Mesenchymal stem cell (in vitro differentiated cells and primary cell): ENCODE measurements at places on chromosomes 5 and 9.

- DNase-seq, result peak; percentile 32
- no peaks in the 10 kb centered on the region for H3K36me3 ChIP-seq
- H3K27me3 ChIP-seq, result peaks cover 7% of the 10 kb centered on the region
- H3K4me1 ChIP-seq, result peaks cover 8% of the 10 kb centered on the region
These were observed 174.2 kb upstream of the TBC1D2 start for GRCh38 chr9:98429613-98430012.

DNA sequence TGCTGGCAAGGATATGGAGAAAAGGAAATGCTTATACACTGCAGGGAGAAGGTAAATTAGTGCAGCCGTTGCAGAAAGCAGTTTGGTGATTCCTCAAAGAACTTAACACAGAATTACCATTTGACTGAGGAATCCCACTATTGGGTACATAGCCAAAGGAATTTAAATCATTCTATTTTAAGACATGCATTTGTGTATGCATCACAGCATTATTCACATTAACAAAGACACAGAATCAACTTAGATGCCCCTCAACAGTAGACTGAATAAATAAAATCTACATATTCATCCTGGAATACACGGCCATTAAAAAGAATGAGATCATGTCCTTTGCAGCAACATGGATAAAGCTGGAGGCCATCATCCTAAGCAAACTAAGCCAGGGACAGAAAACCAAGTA lies 510.1 kb upstream of the CDH9 start:
- no peaks in the 10 kb centered on the region for H3K36me3 ChIP-seq
- no peak for DNase-seq
- H3K27me3 ChIP-seq, result no peaks in the 10 kb centered on the region
- no peaks in the 10 kb centered on the region for H3K4me1 ChIP-seq
- no peak overlapping the region for H3K4me3 ChIP-seq
- no peak overlapping the region for H3K27ac ChIP-seq

- H3K27ac ChIP-seq, result no peak overlapping the region
- no peaks in the 10 kb centered on the region for H3K36me3 ChIP-seq
- H3K4me1 ChIP-seq, result peaks cover 11% of the 10 kb centered on the region
- peaks cover 7% of the 10 kb centered on the region for H3K27me3 ChIP-seq
- no peak overlapping the region for H3K4me3 ChIP-seq
These were observed 51.3 kb upstream of the RNF130 start for GRCh38 chr5:180122875-180123274.

GRCh38 chr9:100759215-100759614 lies 181.3 kb downstream of the CAVIN4 start:
- H3K27me3 ChIP-seq, result no peaks in the 10 kb centered on the region
- no peak for DNase-seq
- no peaks in the 10 kb centered on the region for H3K36me3 ChIP-seq

DNA sequence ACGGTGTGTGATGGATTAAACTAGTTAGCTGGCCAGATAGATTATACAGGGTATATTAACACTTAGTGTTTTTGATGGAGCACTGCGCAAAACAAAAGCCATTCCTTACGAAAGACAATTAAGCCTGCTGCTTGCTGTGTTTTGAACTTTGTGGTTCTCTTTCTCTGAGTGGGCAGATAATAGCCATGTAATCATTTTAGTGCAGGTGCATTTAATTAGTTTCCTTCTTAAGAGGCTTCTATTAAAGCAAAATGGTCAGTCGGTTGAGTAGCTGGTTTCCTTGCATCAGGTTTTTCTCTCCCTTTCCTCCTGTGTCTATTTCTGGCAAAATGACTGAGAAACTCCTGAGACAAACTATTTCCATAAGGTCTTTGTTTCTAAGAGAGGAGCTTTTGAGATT lies 512.5 kb downstream of the DMAC1 start:
- no peak overlapping the region for H3K27ac ChIP-seq
- DNase-seq, result no peak
- no peak overlapping the region for H3K4me3 ChIP-seq
- no peaks in the 10 kb centered on the region for H3K4me1 ChIP-seq

GRCh38 chr5:14153071-14153864 lies 10.1 kb downstream of the TRIO start:
- peak overlapping the region; percentile 83 for H3K27ac ChIP-seq
- no peak for DNase-seq
- H3K4me3 ChIP-seq, result no peak overlapping the region
- H3K36me3 ChIP-seq, result no peaks in the 10 kb centered on the region
- no peaks in the 10 kb centered on the region for H3K27me3 ChIP-seq

GRCh38 chr9:27404661-27405060 lies 107.7 kb upstream of the EQTN start:
- peaks cover 3% of the 10 kb centered on the region for H3K4me1 ChIP-seq
- DNase-seq, result no peak
- H3K36me3 ChIP-seq, result no peaks in the 10 kb centered on the region
- peaks cover 3% of the 10 kb centered on the region for H3K27me3 ChIP-seq
- H3K4me3 ChIP-seq, result no peak overlapping the region

- DNase-seq, result no peak
- H3K36me3 ChIP-seq, result peaks cover 20% of the 10 kb centered on the region
- no peak overlapping the region for H3K4me3 ChIP-seq
These were observed 219.4 kb downstream of the FBN2 start for GRCh38 chr5:128318691-128319090.

GRCh38 chr9:98215821-98216220 lies 23.4 kb upstream of the CORO2A start:
- H3K27me3 ChIP-seq, result no peaks in the 10 kb centered on the region
- H3K4me3 ChIP-seq, result no peak overlapping the region
- H3K36me3 ChIP-seq, result peaks cover 68% of the 10 kb centered on the region
- no peak overlapping the region for H3K27ac ChIP-seq
- no peak for DNase-seq

- no peaks in the 10 kb centered on the region for H3K4me1 ChIP-seq
- no peaks in the 10 kb centered on the region for H3K27me3 ChIP-seq
- no peak overlapping the region for H3K27ac ChIP-seq
- DNase-seq, result no peak
- H3K36me3 ChIP-seq, result no peaks in the 10 kb centered on the region
These were observed 147.9 kb downstream of the ASTN2 start for GRCh38 chr9:117266855-117267497.

- no peak for DNase-seq
- no peaks in the 10 kb centered on the region for H3K36me3 ChIP-seq
- H3K27me3 ChIP-seq, result no peaks in the 10 kb centered on the region
- no peak overlapping the region for H3K27ac ChIP-seq
- no peak overlapping the region for H3K4me3 ChIP-seq
These were observed 688.6 kb upstream of the SEMA6A start for GRCh38 chr5:117263231-117263630.
